ENCODE measurements at places on chromosomes 2 and 18.

DNA sequence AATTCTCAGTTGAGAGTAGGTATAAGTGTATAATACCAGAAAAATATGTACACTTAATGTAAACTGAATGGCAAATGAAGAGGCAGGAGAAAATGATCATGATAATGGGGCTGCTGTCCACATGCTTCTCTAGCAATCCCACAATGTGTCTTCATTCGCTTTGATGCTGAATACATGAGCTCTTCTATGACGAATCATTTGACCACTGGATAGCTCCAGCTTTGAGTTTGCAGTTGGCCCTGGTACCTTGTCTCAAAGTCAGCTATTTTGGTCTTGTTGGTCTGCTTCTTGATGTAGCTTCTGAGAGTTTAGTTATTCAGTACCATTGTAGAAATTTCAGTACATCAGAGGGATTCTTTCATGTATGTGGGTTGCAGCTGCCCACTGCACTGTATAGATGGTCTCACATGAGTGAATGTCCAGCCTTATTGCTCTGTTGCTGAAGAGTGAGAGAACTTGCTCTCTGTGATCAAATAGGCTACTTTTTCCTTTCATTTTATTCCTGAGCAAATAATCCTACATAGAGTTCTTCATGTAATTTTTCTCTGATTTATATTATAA is 105.1 kb downstream of the TTC27 start:
- no peak for DNase-seq

- DNase-seq: no peak
Observed at GRCh38 chr2:47699533-47700215, 83.3 kb upstream of the MSH6 start.

- DNase-seq: no peak
Observed at GRCh38 chr2:216066230-216066629, 15.4 kb downstream of the PECR start.

DNA sequence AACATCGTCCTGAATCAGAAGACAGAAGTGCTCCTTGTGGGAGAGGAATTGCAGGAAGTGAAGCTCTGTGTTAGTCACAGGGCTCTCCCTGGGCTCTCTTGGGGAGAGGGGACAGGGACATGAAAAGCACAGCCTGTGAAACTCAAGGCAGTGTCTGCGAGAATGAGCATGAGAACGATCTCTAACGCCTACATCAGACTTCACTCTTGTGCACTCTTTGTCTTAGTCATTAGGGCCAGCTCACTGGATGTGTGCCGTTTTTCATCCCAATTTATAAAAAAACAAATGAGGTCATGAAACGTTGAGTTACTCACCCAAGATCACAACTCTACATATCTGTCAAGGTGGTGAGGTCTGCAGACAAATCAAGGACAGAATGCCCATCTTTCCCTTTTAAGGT is 27.0 kb upstream of the TWIST2 start:
- no peak for DNase-seq
